ENCODE measurements at places on chromosomes 2 and 18. TPM values are rescaled to one million over a fixed set of nuclear protein-coding genes. Genes with fewer than 3 reads are reported as not detected.

ABHD1 gene
- polyA plus RNA-seq, result 0.24 TPM

DNA sequence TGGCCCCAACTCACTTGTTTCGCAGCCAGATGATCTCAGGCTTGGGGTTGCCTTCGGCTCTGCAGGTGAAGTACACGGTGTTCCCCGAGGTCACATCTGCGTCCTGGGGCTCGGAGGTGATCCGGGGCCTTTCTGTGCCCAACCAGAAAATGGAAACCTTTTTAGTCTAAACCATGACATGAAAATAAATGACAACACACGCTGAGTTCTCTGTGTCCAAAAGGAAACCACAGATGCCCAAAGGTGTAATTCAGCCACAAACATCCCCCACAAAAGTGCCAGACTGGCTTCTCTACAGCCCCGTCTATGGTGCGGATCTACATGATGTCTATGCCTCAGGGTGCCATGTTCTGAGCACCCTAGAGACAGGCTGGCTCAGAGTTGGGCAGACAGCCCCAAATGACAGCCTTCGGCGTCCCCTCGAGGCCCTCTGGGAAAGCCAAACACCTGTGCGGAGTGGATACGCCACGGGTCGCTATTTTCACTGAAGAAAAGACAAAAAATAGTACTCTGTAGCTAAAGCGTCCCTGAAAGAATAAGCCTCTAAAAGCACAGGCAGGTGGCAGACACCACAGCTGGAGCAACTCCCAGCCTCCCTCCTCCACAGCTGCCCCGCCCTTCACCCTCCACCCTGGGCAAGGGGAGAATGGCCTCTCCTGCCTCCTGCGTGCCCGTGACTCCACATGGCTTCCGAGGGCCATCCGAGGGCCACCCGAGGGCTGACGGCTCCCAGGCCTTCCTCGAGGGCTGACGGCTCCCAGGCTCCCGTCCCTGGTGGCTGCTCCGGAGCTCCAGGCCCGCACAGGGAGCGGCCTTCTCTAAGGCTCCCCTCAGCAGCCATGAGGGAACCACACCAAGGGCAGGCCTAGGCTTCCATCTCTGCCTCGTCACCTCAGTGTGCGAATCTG lies 67.1 kb downstream of the PXDN start:
- no peak for DNase-seq

DNA sequence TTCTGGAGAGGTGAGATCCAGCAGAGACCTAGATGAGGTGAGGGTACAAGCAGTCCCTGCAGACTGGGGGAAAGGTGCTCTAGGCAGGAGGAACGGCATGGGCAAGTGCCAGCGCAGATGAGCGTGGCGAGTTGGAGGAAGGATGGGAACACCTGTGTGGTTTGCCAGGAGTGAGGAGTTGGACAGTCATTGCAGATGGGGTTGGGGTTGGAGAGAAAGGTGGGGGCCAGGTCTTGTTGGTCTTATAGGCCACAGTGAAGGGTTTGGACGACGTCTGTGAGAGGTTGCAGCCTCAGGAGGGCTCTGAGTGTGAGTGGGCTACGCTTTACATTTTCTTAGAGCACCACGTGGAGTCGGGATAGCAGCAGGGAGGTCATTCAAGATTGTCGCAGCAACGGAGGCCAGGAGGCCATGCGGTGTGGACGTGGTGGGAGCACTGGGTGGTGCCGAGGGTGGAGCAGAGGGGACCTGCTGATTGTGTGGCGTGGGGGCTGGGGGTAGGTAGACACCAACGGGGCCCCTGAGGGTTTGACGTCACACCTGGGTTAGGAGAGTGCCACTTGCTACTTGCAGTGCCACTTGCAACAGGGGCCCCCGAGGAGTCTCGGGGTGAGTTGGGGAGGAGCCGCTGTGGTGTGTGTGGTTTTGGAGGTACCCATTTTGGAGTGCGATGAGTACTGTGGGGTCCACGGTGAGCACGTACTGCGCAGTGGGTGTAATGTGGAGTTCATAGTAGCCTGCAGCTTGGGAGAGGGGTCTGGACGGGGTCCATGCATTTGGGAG lies 66.2 kb downstream of the LPIN1 start:
- no peak for DNase-seq

- no peak for DNase-seq
Observed at GRCh38 chr2:71804281-71804751, 343.3 kb downstream of the CYP26B1 start.

GRCh38 chr2:86649119-86649947 lies 25.7 kb upstream of the RNF103 start:
- no peak for DNase-seq

ANKRD53 gene
- 1.0 TPM for polyA plus RNA-seq

DNA sequence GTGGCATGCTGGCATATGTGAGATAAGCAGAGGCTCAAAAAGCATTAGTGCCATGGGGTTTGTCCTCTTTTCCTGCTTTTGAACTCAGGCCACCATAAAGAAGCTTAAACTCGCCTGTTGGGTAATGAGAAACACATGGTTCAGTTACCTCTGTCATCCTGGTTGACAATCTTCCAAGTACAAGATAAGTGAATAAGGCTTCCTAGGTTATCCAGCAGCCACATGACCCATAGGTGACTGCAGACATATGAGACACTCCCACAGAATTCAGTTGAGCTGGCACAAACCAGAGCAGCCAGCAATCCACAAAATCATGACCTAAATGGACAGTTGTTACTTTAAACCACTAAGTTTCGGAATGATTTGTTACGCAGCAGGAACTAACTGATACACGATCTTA lies 97.3 kb downstream of the TACR1 start:
- no peak for DNase-seq

DNA sequence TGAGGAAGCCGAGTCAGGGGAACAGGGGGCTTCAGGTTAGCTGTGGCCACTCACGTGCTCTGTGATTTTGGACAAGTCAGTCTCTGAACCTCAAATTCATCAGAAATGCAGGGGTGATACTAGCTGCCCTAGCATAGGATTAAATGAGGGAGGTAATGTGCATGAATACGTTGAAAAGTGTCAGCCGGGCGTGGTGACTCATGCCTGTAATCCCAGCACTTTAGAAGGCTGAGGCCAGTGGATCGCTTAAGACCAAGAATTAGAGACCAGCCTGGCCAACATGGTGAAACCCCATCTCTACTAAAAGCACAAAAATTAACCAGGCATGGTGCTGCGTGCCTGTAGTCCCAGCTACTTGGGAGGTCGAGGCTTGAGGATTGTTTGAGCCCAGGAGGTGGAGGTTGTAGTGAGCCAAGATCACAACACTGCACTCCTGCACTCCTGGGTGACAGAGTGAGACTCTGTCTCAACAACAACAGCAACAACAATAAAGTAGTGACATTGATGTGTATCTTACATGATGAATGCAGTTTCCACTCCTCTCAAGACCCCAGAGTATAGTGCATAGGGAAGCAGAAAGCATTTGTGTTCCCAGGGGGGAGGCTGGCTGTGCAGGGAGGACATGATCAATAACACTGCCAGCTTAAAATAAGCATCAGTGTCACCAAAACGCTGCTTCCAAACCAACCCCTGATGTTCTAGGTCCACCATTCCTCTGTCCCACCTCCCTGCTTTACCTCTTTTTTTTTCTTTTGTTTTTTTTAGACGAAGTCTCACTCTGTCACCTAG lies 68.8 kb downstream of the HNRNPLL start:
- peak; percentile 16 for DNase-seq

- no peak for DNase-seq
Observed at GRCh38 chr2:86107031-86107430, 996 bp downstream of the PTCD3 start.

DNA sequence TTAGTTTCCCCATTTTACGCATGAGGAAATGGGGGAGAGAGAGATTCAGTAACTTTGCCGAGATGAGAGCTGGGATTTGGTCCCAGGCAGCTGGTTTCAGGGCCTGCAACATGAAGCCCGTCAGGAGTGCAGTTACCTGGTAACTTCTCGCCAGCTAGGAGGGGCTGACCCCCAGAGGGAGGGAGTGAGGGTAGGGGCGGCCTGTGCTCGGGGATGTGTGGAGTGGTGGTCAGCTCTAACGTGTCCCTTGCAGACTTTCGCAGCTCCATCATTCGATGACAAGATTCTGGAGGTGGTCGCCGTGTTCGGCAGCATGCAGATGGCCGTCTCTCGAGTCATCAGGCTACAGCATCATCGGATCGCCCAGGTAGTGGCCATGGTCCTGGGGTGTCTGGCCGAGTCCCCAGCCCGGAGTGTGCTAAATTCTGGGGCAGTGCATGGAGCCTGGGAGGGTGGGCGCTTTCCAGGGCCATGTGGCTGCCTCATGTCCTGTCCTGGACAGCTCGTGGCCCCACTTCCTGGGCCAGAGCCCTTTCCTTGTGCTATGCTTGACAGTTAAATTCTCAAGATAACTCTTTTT lies 103.8 kb downstream of the DGKD start:
- no peak for DNase-seq

DNA sequence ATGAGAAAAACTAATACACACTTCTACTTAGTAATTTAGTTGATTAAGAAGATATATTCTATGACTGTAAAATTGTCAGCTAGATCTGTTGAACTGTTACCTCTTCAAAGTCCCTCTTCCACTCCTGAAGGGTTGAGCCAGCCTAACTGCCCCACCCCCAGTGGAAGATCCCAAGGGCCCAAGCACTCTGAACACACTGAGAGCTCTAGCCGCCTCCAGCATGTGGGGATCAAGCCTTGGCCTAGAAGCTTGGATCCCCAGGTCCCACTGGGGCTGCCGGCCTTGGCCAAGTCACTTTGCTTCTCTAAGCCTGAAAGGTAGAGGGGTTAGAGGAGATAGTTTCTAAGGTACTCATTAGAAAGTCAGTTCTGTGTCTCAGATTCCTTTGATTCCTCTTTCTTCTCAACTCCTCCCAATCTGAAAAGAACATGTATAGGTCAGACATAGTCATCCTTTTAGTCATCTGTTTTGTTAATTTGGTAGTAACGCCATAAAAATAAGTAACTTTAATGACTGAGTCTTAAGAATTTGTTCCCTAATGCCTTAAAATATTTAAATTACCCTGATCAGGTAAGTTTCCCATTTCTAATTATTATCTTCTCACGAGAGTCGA lies 5.6 kb downstream of the CPSF3 start:
- DNase-seq, result peak; percentile 36

RAB6C gene
- not detected for polyA plus RNA-seq

SNTG2 gene
- polyA plus RNA-seq, result 0.17 TPM

DNA sequence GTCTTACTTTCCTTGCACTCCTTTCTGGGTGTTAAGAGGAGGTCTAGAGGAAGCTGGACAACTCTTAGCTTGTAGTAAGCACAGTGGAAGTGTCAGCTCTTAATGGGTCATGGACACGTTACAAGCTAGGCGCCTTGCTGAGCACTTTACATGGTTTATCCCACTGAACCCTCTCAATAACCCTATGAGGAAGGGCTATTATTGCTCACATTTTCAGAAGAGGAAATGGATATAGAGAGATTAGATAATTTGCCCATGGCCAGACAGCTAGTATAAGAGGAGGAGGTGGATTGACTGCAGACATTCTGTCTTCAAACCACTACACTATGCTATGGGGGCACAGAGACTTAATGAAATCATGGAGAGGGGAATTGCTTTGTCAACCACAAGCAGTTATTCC lies 8.3 kb upstream of the IL1RN start:
- DNase-seq, result no peak

GRCh38 chr18:57437766-57438671 lies 2.8 kb downstream of the ONECUT2 start:
- DNase-seq, result peak; percentile 26

DNA sequence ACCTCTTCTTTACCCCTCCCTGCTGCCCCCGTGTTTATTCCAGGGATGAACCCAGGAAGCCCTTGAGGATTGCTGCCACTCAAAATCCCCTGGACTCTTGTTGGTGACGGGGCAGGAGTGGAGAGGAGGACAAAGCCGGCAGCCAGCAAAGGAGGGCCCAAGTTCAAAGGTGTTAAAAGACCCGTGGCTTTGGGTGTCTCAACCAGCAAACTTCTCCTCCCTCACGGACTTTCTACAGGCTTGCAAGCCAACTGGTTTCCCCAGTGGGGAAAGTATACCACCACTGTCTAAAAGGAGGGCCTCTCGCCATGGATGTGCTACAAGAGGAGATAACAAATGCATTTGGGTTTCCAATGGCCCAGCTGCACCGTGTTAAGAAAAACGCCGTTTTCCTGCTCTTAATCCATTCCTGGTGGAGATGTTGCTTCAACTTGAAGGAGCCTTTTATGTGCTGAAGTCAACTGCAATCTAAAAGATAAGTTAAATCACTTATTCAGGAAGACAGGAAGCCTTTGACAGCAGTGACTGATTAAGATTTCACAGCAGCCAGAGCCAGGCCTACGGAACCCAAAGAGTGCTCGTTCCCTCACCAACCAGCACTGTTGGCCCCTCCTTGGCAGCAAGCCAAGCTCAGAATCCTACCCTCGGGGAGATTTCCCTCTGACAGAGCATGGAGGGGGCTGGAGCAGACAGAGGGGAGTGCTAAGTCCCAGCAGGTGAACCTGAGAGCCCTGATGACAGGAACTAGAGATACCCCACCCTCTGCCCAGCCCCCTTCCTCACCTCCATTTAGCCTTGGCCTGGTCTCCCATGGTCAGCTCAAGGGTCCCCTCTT lies 57.8 kb downstream of the ZBTB7C start:
- DNase-seq, result no peak

GRCh38 chr2:137654046-137654445 lies 310.2 kb upstream of the HNMT start:
- no peak for DNase-seq

Measured in IMR-90 (cell line).